ENCODE measurements at places on chromosomes 4 and X.

- no peak for DNase-seq
These were observed 21.3 kb upstream of the UGDH start for GRCh38 chr4:39548425-39549067.

DNA sequence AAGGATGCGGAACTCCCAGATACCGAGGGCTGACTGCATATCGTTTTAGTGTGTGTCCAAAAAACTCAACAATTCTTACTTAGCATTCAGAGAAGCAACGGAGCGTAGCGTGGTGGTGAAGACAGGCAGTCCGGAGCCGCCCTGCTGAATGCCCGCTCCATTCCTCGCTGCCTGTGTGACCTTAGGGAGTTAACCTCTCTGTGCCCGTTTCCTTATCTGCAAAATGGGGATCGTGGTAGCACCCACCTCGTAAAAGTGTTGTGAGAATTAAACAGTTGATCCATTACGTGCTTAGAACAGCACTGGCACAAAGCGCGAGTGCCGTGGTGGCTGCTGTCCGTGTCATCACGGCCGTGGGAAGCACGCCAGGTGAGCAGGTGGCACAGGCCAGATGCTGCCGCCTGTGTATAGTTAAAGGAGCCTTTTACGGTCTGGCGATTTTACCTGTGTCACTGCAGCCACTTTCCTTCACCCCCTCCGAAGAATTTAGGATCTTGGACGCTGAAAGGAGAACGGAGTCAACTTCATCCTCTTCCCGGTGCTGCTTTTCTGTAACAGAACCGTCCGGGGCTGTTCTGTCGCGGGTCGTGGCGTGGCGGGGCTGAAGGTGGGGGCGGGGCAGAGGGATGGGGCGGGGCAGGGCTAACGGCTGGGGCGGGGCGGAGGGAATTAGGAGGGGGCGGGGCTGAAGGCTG, 885 bp downstream of the CCDC110 start:
- no peak for DNase-seq

DNA sequence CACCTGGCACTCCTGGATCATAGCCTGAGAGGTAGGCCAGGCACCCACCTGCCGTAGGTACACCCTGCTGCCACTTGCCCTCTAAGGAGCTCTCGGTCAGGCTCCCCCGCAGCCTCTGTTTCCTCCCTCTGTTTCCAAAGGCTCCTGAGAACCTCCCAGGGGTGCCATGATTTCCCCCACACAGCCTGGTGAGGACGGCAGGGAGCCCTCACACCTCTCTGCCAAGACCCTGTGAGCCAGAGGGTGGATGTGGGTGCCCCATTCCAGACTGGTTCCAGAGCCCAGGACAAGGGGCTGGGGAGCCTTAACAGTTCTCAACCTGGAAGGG, 1.6 kb upstream of the ABLIM2 start:
- DNase-seq = no peak

GRCh38 chrX:37958525-37959211, 47.7 kb upstream of the SYTL5 start:
- DNase-seq = no peak

DNA sequence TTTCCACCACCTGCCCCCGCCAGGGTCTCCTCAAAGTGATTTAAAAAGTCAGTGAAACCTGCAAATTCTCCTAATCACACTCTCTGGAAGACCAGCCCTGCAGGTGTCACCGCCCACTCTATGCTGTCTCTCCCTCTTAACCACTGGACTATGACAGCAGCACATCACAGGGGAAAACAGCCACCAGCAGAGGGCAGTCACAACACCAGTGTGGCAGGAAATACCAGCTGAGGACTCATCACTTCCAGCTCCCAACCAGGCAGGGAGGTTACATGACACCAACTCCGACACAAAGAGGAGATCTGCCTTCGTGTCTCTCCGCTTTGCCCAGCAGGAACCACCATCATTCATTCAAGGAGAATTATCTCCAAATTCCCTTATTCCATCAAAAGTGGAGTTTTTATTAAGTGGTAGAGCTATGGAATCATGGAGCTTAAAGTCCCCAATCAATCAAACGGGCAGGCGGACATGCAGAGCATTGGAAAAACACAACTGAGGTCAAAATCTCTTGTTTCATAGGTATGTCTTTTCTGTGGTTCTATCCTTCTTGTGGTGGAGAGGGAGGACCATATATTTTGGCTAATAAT, 91.3 kb downstream of the NSUN7 start:
- peak; percentile 45 for DNase-seq

GRCh38 chrX:4547213-4547836, 833.9 kb upstream of the PRKX start:
- DNase-seq = no peak

GRCh38 chr4:45477311-45477733, 646.5 kb downstream of the GABRG1 start:
- no peak for DNase-seq

DNA sequence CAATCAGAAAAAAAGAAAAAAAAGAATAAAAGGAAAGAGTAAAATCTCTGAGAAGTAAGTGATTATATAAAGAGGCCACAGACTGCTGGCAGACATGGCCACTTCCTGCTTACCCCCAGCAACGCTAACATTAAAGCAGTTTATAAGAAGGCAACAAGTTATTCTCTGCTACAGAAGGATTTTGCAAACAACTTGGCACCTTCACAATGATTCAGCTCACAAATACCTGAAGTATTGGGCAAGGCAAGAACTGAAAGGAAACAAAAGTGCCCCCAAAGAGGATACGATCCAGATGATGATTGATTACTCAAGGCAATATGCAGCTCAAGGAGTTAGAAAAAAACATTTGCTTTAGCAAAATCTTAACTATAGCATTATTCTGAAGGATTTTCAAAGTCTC, 718.8 kb downstream of the KLHL13 start:
- no peak for DNase-seq

DNA sequence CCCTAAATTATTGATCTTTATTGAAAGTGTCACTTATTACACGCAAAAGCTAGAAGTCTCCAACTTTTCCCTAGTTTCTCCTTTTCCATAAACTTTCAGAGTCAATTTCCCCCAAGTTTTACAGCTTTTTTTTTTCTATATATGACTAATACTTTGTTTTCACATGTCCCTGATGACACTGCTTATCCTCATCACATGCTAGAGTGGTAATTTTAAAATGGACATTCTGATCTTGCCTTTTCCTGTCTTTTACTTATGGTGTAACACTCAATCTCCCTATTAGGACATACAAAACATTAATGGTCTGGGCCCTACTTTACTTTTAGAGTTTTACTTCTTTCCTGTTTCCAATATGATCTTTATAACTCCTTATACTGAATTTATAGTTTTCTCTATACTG, 112.6 kb downstream of the ANK2 start:
- no peak for DNase-seq

DNA sequence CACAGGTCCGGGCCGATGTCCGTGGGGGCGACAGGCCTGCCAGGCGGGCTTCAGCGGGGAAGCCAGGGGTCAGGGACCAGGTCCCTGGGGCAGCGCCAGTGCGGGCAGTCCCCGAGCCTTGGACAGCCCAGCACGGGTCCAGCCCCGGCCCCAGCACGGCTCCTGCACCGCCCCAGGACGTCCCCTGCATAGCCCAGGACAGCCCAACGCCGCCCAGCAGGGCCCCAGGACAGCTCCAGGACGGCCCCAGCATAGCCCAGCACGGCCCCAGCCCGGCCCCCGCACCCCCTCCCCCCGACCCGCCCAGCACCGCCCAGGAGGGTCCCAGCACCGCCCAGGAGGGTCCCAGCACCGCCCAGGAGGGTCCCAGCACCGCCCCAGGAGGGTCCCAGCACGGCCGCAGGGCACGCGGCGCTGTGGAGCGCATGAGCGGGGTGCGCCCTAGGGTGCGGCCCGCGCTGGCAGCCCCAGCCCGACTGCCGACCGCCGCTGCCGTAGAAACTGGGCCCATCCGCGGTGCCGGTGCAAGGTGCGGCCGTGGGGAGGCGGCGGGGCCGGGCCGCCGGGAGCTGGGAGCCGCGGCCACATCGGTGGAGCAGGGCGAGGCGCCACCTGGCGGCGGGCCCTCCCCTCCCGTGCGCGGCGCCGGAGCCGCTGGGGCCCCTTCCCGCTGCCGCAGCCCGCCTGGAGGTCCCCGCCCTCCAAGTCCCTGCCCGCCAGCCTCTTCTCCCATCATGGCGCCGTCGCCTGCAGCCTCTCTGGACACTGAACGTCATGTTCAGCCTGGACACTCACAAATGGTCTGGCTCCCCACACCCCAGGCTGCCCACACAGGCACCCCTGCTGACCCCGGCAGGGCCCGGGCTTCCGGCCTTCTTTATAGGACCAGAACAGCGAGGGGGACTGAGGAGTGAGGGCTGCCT, 106.8 kb upstream of the NKX1-1 start:
- peak; percentile 39 for DNase-seq

DNA sequence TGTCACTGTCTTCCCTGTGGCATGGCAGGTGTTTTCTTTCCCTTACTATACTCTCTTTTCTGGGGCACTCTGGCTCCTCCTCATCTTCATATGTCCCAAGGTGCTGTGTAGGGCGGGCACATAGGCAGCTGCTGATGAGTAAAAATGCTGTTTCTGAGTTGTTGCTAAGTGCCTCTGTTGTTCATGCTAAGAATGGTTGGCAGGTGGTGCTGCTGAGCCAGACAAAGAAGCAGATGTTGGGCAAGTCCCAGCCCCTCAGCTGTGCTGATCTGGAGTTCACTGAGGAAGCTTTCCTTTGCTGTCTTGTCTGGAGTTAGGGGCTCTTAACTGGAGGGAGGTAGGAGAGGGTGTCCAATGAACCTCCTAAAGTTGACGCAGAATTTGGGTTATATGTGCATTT, 40.6 kb downstream of the HADH start:
- peak; percentile 34 for DNase-seq

DNA sequence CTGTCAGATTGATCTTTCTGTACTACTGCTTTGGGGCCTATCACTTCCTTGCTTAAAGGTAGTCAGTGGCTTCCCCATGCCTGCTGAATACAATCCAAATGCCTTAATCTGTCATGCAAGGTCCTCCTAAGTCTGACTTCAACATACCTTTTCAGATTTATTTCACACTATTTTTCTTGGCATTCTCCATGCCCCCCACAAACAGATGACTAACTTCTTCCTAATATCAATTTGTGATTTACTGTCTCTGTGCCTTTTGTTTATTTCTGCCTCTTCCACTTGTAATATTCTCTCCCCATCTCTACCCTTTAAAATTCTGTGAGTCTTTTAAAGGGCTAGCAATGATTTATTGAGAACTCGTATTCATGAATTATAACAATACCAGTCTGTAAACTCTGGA, 41.8 kb downstream of the OCRL start:
- no peak for DNase-seq

- DNase-seq = no peak
These were observed 14.4 kb upstream of the SMS start for GRCh38 chrX:21926116-21926515.

DNA sequence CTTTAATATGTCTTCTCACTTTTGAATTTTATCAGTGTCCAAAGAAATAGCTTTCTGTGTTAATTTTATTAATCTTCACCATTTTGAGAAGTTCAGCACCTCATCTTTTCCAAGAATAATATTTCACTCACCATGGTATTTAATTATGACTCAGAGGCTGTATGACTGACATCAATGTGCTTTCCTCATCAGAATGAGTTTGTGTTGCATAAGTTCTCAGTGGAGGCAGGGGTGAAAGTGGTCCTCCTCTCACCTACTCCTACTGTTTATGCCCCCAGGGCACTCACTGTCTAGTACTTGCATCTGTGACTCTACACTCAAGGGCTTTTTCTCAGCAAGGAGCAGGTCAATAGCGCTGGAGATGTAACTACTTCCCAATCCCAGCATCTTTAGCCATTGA, 905.3 kb upstream of the INTU start:
- DNase-seq = no peak

GRCh38 chr4:105543881-105544280, 8.5 kb upstream of the ARHGEF38 start:
- DNase-seq = no peak

- no peak for DNase-seq
These were observed 493 bp upstream of the KCNIP4 start for GRCh38 chr4:21949073-21949457.

GRCh38 chr4:34181311-34181841, 2062.9 kb downstream of the ARAP2 start:
- DNase-seq = no peak

GRCh38 chrX:44874420-44875184, 1.6 kb downstream of the KDM6A start:
- peak; percentile 14 for DNase-seq

- no peak for DNase-seq
These were observed 83.5 kb upstream of the AFF2 start for GRCh38 chrX:148416931-148417330.

- DNase-seq = no peak
These were observed 957 bp downstream of the PPP2R2C start for GRCh38 chr4:6471307-6472007.

GRCh38 chr4:66197451-66197850, 527.2 kb upstream of the EPHA5 start:
- no peak for DNase-seq

DNA sequence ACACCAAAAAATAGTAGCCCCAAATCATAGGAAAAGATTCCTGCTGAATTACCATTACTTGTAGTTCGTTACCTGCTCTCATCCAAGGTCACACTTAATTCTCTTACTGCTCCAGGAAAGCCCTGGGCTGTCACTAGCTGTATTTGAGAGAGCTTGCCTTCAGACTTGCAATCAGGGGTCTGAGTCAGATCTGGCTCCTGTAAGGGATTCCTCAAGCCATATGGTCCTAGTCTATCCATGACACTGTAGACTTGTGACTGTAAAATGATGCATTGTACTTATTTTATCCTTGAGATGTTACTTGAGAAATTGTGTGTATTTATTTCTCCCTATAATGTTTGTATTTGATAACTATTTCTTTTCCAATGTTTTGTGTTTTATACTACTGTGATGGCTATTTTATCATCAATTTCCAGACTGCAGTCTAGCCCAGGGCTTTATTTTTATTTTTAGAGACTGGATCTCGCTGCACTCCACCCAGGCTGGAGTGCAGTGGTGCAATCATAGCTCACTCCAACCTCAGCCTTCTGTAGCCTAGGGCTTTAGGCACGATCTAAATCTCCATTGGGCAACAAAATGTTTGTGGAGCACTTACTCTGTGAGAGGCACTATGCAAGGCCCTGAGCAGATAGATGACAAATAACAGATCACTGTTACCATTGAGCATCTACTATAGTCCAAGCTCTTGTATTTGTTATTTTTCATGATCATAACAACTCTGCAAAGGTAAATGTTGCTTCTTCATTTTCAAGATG, 24.2 kb downstream of the ERVMER34-1 start:
- DNase-seq = no peak

DNA sequence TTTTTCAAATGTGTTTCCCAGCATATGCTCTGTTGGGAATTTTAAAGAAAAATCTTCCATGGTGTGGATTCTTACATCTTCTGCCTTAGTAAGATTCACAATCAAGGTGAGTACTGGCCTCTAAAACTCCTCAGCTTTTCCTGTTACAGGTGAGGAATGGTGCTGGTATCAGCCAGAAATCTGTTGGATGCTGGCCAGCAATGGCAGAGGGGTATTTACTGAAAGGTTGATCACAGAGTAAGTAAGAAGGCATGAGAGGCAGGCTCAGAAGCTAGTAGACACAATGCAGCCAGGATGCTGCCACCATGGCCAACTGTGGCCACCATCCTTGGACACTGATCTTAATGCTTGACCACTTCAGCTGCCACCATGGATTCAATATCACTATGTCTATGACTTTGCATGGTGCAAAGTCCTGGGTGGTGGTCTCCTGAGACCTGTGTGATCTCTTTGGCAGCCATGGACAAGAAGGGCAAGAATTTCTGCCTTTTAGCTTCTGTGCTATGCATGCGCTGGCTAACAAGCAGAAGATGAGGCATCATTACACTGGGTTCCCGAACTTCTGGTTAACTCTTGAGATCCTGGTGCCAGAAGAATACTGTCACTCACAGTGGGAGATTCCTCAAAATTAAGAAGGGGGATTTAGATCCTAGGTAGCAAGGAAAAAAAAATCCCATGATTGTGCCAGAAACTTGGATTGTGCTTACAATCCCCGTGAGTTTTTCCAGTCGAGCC, 60.2 kb downstream of the CHRNA9 start:
- no peak for DNase-seq
